ENCODE measurements at places on chromosomes 16 and 17.

DNA sequence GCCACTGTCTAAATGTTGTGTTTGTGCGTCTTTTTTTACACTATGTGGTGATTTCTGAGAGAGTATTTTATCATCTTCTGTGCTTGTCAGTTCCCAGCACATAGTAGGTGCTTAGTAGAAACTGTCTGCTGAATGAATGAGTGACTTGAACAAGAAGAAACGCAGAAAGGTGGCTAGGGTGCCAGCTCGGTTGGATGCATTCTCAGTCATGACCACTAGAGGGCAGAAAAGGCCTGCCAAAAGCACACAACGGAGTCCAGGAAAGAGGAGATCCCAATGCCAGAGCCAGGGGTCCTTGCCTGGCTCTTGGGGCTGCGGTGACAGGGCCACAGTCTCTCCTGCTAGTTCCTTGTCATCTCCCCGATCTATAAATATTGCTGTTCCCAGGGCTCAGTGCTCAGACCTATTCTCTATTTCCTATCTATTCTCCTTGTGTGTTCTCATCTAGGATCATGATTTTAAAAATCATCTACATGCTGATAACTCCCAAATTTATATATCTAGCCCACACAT, 57.3 kb upstream of the CCL1 start:
- DNase-seq, result peak; percentile 79

DNA sequence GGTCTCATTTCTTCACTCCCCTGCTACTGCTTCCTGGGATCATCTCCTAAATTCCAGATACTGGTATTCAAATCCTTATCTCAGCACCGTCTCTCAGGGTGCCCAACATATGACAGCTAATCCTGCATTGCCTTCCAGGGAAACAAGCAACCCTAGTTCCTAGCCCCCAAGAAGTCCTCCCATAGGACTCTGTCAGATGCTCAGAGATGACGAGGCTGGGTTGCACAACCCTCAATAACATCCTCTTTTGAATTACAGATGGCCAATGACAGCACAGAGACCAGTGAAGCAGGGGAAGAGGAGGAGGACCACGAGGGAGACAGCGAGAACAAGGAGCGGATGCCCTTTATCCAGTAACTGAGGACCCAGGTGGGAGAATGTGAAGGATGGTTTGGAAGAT, 45.0 kb upstream of the CLEC3A start:
- DNase-seq, result no peak

- no peak for DNase-seq
These were observed 210.3 kb downstream of the NTN1 start for GRCh38 chr17:9231449-9232154.

DNA sequence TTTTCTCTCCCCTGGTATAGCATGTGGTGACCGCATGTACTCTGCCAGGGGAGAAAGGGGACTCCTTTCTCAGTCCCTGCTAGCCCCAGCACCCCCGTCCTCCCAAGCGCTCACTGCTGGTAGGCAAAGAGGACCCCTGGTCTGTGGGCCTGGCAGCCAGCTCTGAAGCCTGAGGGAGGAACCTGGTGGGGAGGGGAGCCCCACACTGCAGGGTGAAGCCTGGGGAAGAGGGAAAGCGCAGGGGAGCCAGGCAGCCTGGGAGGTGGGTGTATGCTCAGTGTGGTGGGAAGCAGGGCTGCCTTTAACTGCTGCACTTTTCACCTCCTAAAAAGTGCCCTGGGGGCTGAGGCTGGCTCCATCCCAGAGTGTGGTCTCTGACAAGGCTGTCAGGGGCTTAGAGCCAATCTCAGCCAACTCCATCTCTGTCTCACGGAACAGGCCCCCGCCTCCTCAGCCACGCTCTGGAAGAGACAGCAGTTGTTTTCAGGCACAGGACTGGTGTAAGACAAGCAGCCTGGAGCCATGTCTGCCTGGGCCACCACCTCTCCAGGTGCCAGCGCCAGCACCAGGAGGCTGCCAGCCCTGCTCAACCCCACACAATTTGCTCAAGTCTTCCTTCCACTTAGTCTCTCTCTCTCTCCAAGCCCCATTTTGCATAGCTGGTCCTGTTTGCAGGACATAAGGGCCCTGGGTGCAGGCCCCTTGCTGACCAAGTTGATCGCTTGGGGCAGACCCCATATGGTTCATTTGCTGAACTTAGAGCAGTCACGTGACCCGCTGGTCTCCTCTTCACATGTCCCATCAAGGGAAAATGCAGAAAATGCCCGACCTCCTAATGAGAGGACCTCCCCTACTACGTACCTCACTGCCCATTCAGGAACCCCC, 14.7 kb upstream of the TBX2 start:
- no peak for DNase-seq

DNA sequence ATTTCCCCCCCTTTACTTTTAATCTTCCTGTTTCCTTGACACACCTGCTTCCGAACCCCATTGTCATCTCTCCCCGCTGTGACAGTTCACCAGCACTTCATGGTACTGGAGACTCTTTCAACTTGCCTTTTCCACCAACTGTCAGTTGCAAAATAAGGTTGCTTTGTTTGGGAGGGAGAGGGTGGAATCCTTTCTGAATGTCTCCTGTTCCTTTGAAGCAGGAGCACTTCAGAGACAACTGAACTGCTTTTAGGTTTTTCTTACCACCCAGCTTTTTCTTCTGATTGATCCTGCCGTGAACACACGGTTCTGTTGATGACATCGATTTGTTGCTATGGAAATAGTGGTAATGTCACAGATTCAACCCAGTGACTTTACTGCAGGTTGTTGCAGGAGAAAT, 42.0 kb downstream of the RPA1 start:
- DNase-seq, result no peak

- no peak for DNase-seq
These were observed 15.7 kb downstream of the BCAR1 start for GRCh38 chr16:75235721-75236193.
